ENCODE measurements at places on chromosomes 2 and 18. TPM values are rescaled to one million over a fixed set of nuclear protein-coding genes. Genes with fewer than 3 reads are reported as not detected.

ITGA4 gene
- total RNA-seq, result 1.1 TPM

GFPT1 gene
- 38.3 TPM for total RNA-seq

MREG gene
- 3.8 TPM for total RNA-seq

RNF152 gene
- 0.04 TPM for total RNA-seq

- DNase-seq, result no peak
Observed at GRCh38 chr2:31467426-31467825, 52.9 kb upstream of the XDH start.

DNA sequence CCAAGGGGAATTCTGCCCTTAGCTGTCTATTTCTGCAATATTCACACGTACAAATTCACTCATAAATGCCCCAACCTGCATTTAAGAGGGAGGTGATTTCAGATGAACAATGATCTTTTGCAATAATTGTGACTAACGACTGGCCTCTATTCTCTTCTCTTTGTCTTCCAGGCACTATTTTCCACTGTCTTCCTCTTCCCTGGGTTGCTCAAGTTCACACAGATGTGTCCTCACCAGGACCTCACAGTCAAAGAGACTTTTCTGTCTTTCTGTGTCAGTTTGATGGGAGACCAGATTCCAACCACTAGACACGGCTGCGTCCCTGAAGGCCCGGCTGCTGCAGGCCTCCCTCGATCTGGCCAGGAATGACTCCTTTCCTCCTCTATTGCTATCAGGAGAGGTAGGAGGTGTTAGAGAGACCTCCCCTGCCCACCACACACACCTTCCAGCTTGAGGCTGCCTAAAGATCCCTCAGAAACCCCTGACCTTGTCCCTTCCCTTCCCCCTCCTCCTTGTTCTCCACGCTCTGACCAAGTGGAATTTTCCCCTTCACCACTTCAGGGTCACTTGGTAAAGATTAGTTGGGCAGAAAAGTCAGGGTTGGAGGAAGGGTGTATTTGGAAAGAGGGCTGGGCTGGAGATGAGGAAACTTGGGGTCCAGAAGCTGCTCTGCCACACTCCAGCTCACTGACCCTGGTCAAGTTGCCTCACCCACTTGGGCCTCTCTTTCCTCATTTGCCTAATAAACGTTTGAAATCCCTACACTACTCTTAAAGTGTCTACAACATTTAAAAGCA lies 109.2 kb upstream of the COPS8 start:
- no peak for DNase-seq

GRCh38 chr2:162773352-162773751 lies 65.2 kb downstream of the KCNH7 start:
- no peak for DNase-seq

GRCh38 chr18:75183973-75184493 lies 24.9 kb downstream of the PTGR3 start:
- no peak for DNase-seq

DNA sequence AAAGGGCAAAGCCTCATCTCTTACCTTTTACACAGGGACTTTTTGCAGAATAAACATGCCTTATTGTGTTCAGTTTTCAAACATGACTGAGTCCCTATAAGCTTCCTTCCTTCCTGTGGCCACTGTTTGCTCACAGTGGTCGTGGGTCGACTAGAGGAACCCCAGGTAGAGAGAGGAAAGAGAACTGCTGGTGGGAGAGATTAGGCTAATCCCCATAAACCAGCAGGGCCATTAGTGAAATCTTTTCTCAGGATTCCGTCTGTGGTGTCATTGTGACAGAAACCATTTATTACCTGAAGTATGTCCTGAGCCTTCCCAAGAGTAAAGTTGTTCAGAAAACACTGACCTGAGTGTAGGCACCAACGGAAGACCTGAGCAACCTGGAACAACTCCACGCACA lies 21.3 kb upstream of the BOD1L2 start:
- DNase-seq, result no peak

- no peak for DNase-seq
Observed at GRCh38 chr18:48885266-48885923, 65.4 kb downstream of the SMAD7 start.

- no peak for DNase-seq
Observed at GRCh38 chr2:178666458-178666857, 140.8 kb downstream of the TTN start.

- DNase-seq, result no peak
Observed at GRCh38 chr2:159226608-159227385, 59.7 kb downstream of the WDSUB1 start.
